ENCODE measurements at places on chromosomes 2 and 18.

DNA sequence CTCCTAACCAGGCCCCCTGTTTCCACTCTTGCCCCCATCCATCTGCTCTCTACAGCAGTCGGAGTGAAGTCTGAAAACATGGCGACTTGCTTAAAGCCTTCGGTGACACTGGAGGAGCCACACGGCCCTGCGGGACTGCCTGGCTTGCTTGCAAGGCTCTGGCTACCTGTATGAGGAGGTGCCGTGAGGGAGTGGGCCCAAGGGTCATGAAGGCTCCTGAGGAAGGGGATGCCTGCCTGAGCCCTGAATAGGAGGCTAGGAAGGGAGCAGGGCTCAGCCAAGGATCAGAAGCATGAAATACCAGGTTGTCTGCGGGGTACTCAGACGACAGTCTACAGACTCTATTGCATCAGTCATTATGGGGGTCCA is 75.4 kb downstream of the EMX1 start:
- DNase-seq = no peak

GRCh38 chr2:150346806-150347205 is 140.7 kb downstream of the RND3 start:
- DNase-seq = no peak

DNA sequence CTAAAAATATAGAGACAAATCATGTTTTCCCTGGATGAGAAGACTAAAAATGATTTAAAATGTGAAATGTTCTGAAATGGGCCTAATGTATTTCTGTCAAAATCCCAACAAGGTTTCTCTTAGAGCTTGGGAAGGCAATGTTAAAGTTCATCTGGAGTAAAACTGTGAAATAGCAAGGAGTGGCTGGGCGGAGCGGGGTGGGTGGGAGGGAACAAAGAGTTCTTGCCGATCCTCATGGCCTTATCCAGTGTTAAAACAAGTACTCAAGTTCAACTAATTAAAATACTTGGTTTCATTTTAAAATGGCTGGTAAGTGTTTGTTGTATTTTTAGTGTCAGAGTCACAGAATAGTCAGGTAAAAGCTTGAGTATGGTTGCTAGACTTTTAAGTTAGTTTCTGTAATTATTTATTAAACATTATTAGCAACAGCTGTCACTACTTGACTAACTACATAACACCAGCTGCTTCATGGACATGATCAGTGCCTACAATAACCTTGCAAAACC is 87.3 kb downstream of the RTN4 start:
- DNase-seq = no peak

GRCh38 chr2:238096311-238097011 is 3.7 kb upstream of the ESPNL start:
- DNase-seq = no peak

- peak; percentile 21 for DNase-seq
Observed at GRCh38 chr2:70513738-70514137, 39.9 kb downstream of the TGFA start.

DNA sequence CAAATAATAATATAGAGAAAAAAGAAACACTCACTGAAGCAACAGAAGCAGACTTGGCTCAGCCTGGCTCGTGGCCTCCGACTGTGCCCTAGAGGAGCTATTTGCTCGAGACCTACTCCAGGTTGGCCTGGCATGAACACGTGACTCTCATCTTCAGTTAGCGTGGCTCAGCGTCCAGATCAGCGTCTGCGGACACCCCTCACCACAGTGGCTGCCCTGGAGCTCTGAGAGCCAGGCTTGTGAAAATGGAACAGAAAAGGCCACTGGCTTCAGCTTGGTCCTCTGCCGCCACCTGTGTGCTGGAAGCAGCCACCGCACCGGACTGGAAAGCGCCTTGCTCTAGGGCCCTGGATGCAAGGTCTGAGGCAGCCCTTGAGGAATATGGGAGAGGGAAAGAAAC is 1184.0 kb upstream of the GYPC start:
- DNase-seq = no peak

- no peak for DNase-seq
Observed at GRCh38 chr2:173814306-173814705, 150.9 kb downstream of the SP3 start.

- no peak for DNase-seq
Observed at GRCh38 chr18:36543991-36544725, 246.6 kb downstream of the FHOD3 start.

DNA sequence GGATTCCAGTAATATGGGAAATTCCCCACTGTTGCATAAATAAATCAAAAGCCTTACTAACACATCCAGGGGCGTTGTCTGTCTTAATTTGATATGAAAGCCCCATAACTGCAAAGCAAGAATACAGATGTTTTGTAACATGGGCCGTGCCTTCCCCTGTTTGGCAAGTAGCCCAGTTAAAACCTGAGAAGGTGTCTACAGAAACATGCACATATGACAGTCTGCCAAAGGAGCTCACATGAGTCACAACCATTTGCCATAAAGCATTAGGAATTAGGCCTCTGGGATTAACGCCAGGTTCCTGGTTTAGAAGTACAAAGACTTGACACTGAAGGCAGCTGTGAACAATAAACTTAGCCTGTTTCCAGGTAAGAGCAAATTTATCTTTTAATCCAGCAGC is 43.1 kb upstream of the LONRF2 start:
- peak; percentile 18 for DNase-seq

GRCh38 chr2:43097644-43098408 is 128.6 kb downstream of the ZFP36L2 start:
- no peak for DNase-seq
